Bronchus fibroblast of lung (primary cell): ENCODE measurements at places on chromosomes 2 and 18. TPM values are rescaled to one million over a fixed set of nuclear protein-coding genes. Genes with fewer than 3 reads are reported as not detected.

Gene C2orf72
- total RNA-seq = 1.3 TPM in 1 of 2 replicates, not detected in the other

Gene RESP18
- not detected in 2 replicates for total RNA-seq

Gene EGR4
- not detected in 2 replicates for total RNA-seq

Gene PROM2
- total RNA-seq = 0.17 and 0.45 TPM in 2 replicates

Gene EPC2
- 8.6 and 9.8 TPM in 2 replicates for total RNA-seq

Gene DLGAP1
- total RNA-seq = 0.34 and 0.45 TPM in 2 replicates

Gene ADRA2B
- total RNA-seq = not detected in 2 replicates

Gene GALNT5
- total RNA-seq = 9.5 and 11.1 TPM in 2 replicates

Gene SOX11
- total RNA-seq = 7.1 and 7.4 TPM in 2 replicates

Gene LYPD1
- 0.34 and 1.2 TPM in 2 replicates for total RNA-seq

Gene SPAG16
- total RNA-seq = 12.1 and 15.3 TPM in 2 replicates

Gene GPR39
- 2.4 and 3.7 TPM in 2 replicates for total RNA-seq

Gene BMP10
- not detected in 2 replicates for total RNA-seq

Gene ATP5MC3
- 140 and 161 TPM in 2 replicates for total RNA-seq

Gene UGT1A8
- total RNA-seq = not detected in 2 replicates

Gene C2orf81
- total RNA-seq = 2.4 and 3.7 TPM in 2 replicates

Gene IGFBP5
- 11.6 and 13.7 TPM in 2 replicates for total RNA-seq

Gene EML6
- under 0.01 and 0.17 TPM in 2 replicates for total RNA-seq

Gene MDH1B
- total RNA-seq = 0.34 and 0.45 TPM in 2 replicates

Gene GREB1
- total RNA-seq = 0.17 and 0.30 TPM in 2 replicates

Gene DIPK1C
- total RNA-seq = not detected in 2 replicates

Gene CELF4
- not detected in 2 replicates for total RNA-seq

Gene KCTD1
- total RNA-seq = 9.6 and 10.3 TPM in 2 replicates

Gene GCC2
- 4.0 and 5.4 TPM in 2 replicates for total RNA-seq

Gene LCT
- total RNA-seq = not detected in 2 replicates

Gene RNF152
- 1.8 and 1.9 TPM in 2 replicates for total RNA-seq

Gene KRCC1
- total RNA-seq = 12.5 and 15.1 TPM in 2 replicates

Gene ACADL
- under 0.01 TPM in 1 of 2 replicates, not detected in the other for total RNA-seq

Gene NR4A2
- 0.15 and 0.34 TPM in 2 replicates for total RNA-seq

Gene HMSD
- total RNA-seq = 0.45 and 0.50 TPM in 2 replicates

Gene CPO
- total RNA-seq = not detected in 2 replicates

Gene DSG4
- total RNA-seq = not detected in 2 replicates

Gene WIPF1
- 5.4 and 5.5 TPM in 2 replicates for total RNA-seq

Gene VIT
- total RNA-seq = not detected in 2 replicates

Gene GRB14
- 0.17 TPM in 1 of 2 replicates, not detected in the other for total RNA-seq

Gene DYSF
- under 0.01 TPM in 1 of 2 replicates, not detected in the other for total RNA-seq

Gene MERTK
- total RNA-seq = 0.74 and 2.4 TPM in 2 replicates

Gene LINC00305
- not detected in 2 replicates for total RNA-seq

Gene HOXD10
- total RNA-seq = not detected in 2 replicates
